ENCODE measurements at places on chromosomes 7 and 10.

- DNase-seq = no peak
These were observed 87.3 kb upstream of the NAMPT start for GRCh38 chr7:106372126-106372525.

DNA sequence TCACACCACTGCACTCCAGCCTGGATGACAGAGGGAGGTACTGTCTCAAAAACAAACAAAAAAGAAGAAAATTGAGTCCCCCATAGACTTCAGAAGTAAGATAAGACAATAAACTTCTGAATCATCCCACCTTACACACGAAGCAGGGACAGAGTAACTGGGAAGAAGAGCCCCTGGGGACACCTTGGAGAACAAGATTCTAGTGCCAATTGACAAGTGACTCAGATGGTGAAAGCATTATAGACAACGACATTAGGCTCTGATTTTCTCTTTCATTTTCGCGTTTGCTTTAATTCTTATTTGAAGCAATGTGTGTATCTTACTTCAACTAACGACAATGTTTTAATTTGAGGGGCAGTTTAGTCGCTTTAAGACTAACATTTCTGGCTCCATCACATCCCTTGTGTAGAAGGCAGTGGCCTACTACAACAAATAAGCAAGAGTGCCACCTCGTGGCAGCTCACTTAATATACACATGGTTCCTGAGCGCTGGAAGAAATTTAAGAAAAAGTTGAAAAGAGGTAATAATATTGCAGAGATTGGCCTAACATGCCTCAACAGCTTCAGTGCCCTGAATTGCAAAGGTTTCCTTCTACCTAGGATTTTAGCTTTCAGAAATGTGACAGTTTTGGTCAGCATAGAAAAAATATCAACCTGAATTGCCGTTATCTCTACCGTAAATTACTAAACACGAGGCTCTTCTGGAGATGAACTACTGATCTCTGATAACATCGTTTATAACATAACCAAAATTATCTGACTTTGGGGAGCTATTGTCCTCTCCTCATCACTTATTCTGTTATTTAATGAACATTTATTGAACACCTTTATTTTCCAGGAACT, 36.7 kb downstream of the ASNS start:
- DNase-seq = no peak

- DNase-seq = no peak
These were observed 118.2 kb downstream of the VIPR2 start for GRCh38 chr7:159026271-159027055.

DNA sequence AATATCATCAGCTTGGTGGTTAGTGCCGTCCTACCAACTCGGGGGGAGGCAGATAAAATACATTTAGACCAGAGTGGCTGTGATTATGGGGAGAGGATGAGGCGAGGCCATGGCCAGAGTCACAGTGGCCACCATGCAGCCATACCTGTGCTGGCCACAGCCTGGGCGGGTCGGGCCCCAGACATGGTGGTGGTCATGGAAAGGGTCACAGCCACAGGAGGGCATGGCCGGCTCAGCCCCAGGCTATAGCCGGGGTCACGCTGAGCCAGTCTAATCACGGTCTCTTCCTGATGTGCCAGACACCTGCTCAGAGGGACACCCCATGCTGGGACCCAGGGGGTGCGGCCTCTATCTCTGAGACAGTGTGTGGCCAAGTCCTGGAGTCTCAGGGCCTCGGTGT, 10.2 kb downstream of the ADGRA1 start:
- no peak for DNase-seq

GRCh38 chr7:100875356-100875751, 451 bp downstream of the SRRT start:
- no peak for DNase-seq

- DNase-seq = no peak
These were observed 61.4 kb downstream of the SHOC2 start for GRCh38 chr10:110980807-110981206.

DNA sequence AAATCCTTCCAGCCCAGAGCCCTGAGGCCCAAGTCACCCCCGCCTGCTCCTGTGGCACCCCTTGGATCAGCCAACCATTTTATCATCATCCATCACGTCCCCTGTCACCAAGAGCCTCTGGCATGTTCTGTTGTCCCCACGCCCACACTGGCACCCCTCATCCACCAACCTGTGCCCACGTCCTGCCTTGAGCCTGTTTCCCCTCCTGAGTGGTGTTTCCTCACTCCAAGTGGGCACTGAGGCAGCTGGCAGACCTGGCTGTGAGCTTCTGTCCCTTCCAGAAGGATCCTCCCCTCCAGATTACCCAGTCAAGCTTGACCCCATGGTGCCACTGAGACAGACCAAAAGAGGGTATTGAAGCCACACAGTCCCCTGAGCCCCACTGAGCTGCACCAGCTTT, 71.4 kb upstream of the ANTXRL start:
- no peak for DNase-seq

- DNase-seq = no peak
These were observed 6.4 kb upstream of the PDCD4 start for GRCh38 chr10:110865186-110865808.

DNA sequence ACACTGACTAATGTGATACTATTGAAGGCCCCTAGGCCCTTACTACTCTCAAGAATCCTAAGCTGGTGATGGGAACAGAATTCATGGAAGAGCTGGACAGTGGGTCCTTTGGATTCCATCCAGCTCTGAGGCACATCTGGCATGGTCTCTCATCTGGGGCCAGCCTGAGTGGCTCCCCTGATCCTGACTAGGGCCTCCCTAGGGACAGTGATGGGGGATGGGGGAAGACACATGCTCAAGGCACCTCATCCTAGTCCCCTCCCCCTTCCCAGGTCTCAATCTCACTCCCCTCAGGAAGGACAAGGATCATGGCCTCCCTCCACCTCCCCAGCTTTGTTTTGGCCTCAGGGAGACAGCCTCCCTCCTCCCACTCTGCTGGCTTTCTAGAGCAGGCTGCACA, 1.8 kb downstream of the KCNIP2 start:
- no peak for DNase-seq
